Small intestine (tissue), 16 donors: ENCODE measurements at places on chromosomes 5 and 9. TPM values are rescaled to one million over a fixed set of nuclear protein-coding genes. Genes with fewer than 3 reads are reported as not detected.

- H3K27me3 ChIP-seq, result no peaks in the 10 kb centered on the region
- no peak for DNase-seq
- no peaks in the 10 kb centered on the region for H3K36me3 ChIP-seq
- H3K27ac ChIP-seq, result no peak overlapping the region
- no peak overlapping the region for H3K4me3 ChIP-seq
- H3K4me1 ChIP-seq, result peaks cover 2% of the 10 kb centered on the region
These were observed 309.2 kb upstream of the EFNA5 start for GRCh38 chr5:107979900-107980299.

- H3K4me3 ChIP-seq, result no peak overlapping the region
- H3K4me1 ChIP-seq, result no peaks in the 10 kb centered on the region
- no peak overlapping the region for H3K27ac ChIP-seq
- no peak for DNase-seq
These were observed 115.1 kb upstream of the LPCAT1 start for GRCh38 chr5:1638658-1639400.

DNA sequence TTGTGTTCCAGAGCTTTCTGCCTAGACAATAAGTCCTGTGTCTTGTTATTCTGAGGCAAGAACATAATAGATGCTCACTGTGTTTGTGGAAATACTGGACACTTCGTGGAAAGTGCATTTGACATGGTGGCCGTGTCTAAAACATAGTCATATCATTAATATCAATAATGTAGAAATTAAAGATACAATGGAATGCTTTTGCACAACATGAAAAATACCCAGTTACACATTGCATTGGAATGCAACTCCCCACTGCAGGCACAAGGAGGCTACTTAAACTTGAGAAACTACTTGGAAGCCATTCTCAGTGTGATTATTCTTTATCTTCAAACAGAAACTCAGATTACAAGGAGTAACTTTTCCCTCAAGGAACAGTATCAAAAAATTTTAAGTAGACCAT, 145.3 kb upstream of the ZNF462 start:
- H3K27ac ChIP-seq, result no peak overlapping the region
- H3K4me3 ChIP-seq, result no peak overlapping the region
- peak; percentile 13 for DNase-seq
- no peaks in the 10 kb centered on the region for H3K27me3 ChIP-seq
- no peaks in the 10 kb centered on the region for H3K4me1 ChIP-seq

GRCh38 chr5:89280103-89281037, 397.4 kb upstream of the MEF2C start:
- no peak for DNase-seq
- H3K27me3 ChIP-seq, result no peaks in the 10 kb centered on the region
- no peak overlapping the region for H3K4me3 ChIP-seq
- H3K36me3 ChIP-seq, result no peaks in the 10 kb centered on the region
- H3K4me1 ChIP-seq, result no peaks in the 10 kb centered on the region

DNA sequence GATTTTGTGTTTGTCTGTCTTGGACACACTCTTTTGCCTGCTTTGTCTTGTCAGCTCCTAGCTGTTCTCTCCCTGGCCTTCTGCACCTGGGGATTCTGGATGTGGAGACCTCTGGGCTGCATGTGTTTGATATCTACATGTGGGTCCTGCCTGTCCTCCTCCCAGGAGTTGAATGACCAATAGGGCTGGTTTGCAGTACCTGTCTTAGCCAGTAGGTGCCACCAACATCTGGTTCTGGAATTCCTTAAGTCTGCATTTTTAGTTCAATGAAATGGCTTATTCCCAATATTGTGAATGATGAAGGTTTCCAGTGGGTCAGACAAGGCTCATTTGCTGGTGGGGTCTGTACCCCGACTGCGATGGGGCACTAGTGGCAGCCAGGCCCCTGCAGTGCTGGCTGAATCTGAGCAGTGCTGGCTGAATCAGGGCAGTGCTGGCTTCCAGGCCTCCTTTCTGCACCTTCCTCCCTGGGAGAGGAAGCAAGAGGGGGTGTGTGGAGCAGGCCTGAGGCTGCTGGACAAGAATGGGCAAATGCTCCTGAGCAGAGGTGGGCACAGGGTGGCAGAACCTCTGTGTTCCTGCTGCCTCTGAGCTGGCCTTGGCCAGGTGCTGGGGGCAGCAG, 73.3 kb downstream of the RXRA start:
- DNase-seq, result no peak
- H3K4me3 ChIP-seq, result no peak overlapping the region
- no peak overlapping the region for H3K27ac ChIP-seq
- no peaks in the 10 kb centered on the region for H3K36me3 ChIP-seq
- H3K4me1 ChIP-seq, result no peaks in the 10 kb centered on the region

DNA sequence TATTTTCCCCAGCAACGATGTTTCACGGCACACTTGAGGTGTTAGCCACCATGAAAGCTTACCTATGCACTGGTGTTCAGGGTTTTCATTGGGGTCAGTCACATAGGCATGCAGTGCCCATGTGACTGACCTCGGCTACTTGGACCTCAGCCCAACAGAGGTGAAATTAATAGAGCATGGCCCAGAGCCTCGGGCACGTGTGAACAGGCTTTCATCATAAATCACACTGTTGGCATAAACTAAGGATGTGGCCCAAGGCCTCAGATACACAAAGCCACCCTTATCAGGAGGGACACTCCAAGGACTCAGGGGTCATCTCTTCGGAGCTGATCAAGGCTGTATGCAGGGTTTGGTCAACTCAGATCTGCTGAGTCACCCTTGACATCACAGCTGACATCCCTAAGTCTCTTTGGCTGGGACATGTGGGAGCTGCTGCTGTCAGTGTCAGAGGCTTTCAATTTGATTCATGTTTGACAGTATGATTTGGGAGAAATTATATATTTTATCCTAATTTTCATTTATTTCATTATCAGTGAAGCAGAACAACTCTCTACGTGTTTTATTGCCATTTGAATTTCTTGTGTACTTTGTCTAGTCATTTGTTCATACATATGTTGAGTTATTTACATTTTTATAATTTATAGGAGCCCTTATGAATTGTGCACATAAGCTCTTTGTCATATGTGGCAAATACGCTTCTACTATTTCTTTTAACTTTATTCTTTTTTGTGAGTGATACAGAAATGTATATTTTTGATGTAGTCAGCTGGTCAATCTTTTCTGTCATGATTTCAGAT, 59.7 kb upstream of the ANKRD33B start:
- no peak overlapping the region for H3K27ac ChIP-seq
- peak; percentile 12 for DNase-seq
- no peak overlapping the region for H3K4me3 ChIP-seq
- no peaks in the 10 kb centered on the region for H3K4me1 ChIP-seq
- H3K36me3 ChIP-seq, result no peaks in the 10 kb centered on the region

- H3K27ac ChIP-seq, result peak overlapping the region; percentile 47
- peak; percentile 23 for DNase-seq
- H3K36me3 ChIP-seq, result no peaks in the 10 kb centered on the region
- H3K4me3 ChIP-seq, result peak overlapping the region; percentile 48
- H3K27me3 ChIP-seq, result no peaks in the 10 kb centered on the region
These were observed 510.5 kb downstream of the RAB3C start for GRCh38 chr5:59093329-59093728.

GRCh38 chr5:149762958-149763630, 33.0 kb downstream of the PPARGC1B start:
- no peak overlapping the region for H3K27ac ChIP-seq
- no peak for DNase-seq
- no peaks in the 10 kb centered on the region for H3K4me1 ChIP-seq
- no peaks in the 10 kb centered on the region for H3K27me3 ChIP-seq
- no peak overlapping the region for H3K4me3 ChIP-seq

- H3K27me3 ChIP-seq, result no peaks in the 10 kb centered on the region
- DNase-seq, result no peak
- no peak overlapping the region for H3K4me3 ChIP-seq
- H3K4me1 ChIP-seq, result no peaks in the 10 kb centered on the region
- no peak overlapping the region for H3K27ac ChIP-seq
These were observed 40.3 kb downstream of the SLC28A3 start for GRCh38 chr9:84300271-84300670.

- H3K27me3 ChIP-seq, result no peaks in the 10 kb centered on the region
- no peak overlapping the region for H3K4me3 ChIP-seq
- DNase-seq, result no peak
- H3K27ac ChIP-seq, result no peak overlapping the region
- no peaks in the 10 kb centered on the region for H3K4me1 ChIP-seq
- H3K36me3 ChIP-seq, result no peaks in the 10 kb centered on the region
These were observed 978.7 kb downstream of the DNAH5 start for GRCh38 chr5:12965804-12966203.

DNA sequence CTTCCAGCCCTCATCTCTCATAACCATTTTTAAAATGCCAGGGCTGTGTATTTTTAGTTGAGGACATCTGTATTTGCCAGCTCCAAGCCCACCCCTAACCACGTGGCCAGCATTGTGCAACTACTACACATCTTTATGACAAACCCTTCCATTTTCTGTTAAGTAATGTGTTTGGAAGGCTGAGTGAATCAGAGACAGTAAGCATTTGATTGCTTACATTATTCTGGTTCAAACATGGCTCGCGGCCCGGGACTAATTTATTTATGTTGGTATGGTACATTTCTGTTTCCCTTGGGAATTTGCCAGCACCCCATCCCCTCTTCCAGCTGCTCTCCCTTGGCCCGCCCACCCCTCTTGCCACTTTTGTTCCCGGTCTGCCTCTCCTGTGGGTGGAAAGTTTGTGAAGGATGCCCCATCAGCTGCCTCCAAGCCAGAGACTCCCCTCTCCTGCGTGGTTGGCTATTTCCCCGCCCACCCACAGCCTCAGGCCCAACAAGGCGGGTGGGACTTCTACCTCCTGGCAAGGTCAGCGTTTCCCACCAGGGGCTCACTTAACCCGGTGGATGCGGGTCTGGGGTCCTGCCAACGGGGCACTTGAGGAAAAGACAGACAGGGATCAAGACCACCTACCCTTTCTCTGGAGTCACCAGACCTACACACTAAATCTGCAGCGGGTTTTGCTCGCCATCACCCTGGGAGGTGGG, 162.2 kb downstream of the HSD17B3 start:
- H3K4me3 ChIP-seq, result no peak overlapping the region
- H3K27ac ChIP-seq, result peak overlapping the region; percentile 86
- H3K27me3 ChIP-seq, result no peaks in the 10 kb centered on the region
- DNase-seq, result peak; percentile 51
- peaks cover 5% of the 10 kb centered on the region for H3K4me1 ChIP-seq

DNA sequence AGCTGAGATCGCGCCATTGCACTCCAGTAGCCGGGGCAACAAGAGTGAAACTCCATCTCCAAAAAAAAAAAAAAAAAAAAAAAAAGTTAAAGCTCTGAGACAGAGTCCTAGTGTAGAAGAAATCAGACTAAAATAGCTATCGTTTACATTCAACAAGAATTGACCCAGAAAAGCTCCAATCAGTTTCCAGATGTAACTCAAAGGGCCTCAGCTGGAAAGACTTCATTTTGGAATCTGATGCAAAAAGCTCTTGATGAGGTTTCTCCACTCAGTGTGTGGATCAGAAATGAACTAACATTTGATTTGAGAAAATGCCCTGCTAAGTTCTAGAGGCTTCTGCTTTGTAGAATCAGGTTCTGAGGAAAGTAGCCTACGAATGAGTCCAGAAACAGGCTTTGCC, 7.2 kb upstream of the C1QTNF2 start:
- no peaks in the 10 kb centered on the region for H3K27me3 ChIP-seq
- DNase-seq, result no peak
- no peak overlapping the region for H3K27ac ChIP-seq
- H3K4me3 ChIP-seq, result no peak overlapping the region
- no peaks in the 10 kb centered on the region for H3K4me1 ChIP-seq

GRCh38 chr5:134177369-134178095, 782 bp upstream of the SKP1 start:
- H3K36me3 ChIP-seq, result peaks cover 8% of the 10 kb centered on the region
- DNase-seq, result peak; percentile 97
- peaks cover 20% of the 10 kb centered on the region for H3K4me1 ChIP-seq
- peak overlapping the region; percentile 92 for H3K4me3 ChIP-seq
- peak overlapping the region; percentile 98 for H3K27ac ChIP-seq

- no peaks in the 10 kb centered on the region for H3K27me3 ChIP-seq
- H3K4me3 ChIP-seq, result no peak overlapping the region
- no peak for DNase-seq
- H3K4me1 ChIP-seq, result no peaks in the 10 kb centered on the region
These were observed 66.4 kb downstream of the WWC1 start for GRCh38 chr5:168357876-168358275.

- H3K4me1 ChIP-seq, result no peaks in the 10 kb centered on the region
- no peak for DNase-seq
These were observed 93.4 kb upstream of the FSD1L start for GRCh38 chr9:105354448-105354847.

DNA sequence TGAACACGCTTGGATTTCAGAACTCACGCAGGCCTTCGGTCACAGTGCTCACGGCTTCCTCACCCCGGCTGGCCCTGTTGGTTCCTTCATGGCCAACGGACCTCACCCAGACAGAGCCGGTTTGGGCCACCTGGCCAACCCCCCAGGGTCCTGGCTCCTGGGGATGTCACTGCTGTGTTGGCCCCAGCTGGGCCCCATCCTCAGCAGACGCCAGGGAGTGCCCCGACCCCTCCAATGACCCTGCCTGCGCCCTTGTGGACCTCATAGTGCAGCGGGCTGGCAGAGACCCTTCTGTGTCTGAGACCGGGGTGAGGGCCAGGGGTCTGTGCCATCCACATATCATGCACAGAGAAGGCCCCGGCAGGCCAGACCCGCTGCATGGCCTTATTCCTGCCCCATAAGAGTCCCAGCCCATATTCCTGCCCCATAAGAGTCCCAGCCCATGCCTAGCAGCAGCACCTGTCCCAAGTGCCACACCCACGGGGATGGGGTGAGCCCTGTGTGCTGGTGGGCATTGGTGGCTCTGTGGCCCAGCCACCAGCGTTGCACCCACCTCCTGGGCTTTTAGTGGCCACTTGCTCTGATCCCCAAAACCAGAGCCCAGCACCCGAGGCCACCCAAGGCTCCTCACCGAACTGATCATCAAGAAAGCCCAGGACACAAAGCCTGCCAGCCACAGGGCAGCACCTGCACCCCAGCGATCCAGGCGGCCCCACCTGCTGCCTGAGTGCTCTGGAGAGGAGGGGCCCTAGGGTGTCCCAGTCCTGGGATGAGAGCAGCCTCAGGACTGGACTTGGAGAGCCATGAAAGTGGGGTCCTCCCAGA, 1.3 kb upstream of the LPCAT1 start:
- H3K4me1 ChIP-seq, result peaks cover 3% of the 10 kb centered on the region
- DNase-seq, result no peak
- no peaks in the 10 kb centered on the region for H3K27me3 ChIP-seq
- no peak overlapping the region for H3K4me3 ChIP-seq
- no peak overlapping the region for H3K27ac ChIP-seq
- no peaks in the 10 kb centered on the region for H3K36me3 ChIP-seq

GRCh38 chr5:40386289-40386688, 293.4 kb upstream of the PTGER4 start:
- H3K36me3 ChIP-seq, result no peaks in the 10 kb centered on the region

The ESM1 gene
- 0.79 TPM for polyA plus RNA-seq

The GFI1B gene
- 8.5 TPM for polyA plus RNA-seq

The UBAC1 gene
- polyA plus RNA-seq, result 70.5 TPM

The ZNG1E gene
- polyA plus RNA-seq, result 43.8 TPM

The PTAR1 gene
- 28.8 TPM for polyA plus RNA-seq

The TTC1 gene
- 44.3 TPM for polyA plus RNA-seq

The KCNIP1 gene
- polyA plus RNA-seq, result 0.21 TPM

The WDR38 gene
- not detected for polyA plus RNA-seq

The PDCD1LG2 gene
- polyA plus RNA-seq, result not detected

The TAF1L gene
- polyA plus RNA-seq, result not detected
